NCI-H1105 (cell line): ENCODE measurements at places on chromosomes 11 and 22.

DNA sequence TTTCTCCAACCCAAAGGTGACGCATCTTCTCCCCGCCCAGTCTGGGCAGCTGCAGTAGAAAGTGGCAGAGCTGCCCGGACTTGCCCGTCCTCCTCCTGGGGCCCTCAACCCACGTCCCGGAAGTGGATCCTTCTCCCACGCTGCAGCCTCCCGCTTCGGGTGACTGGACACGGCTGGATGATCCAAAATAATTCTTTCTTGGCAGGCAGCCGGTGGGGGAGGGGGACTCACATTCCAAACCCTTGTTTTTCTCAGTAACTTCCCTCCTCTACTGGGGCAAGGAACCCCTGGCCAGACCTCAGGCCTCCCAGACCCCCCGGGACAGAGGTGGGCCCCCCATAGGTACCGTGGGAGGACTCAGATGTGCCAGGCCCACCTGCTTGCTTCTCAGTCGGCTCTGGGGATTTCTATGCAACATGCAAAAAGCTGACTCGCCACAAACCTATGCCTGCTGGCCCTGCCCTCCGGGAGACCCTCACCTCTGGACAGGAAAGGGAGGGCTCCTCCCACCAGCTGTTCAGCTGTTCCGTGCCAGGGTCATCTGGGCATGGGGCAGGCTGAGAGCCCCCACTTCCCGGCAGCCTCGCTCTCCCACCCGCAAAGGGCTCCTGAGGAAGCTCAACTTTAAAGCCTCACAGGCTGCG, 1.4 kb downstream of the PLXNB2 start:
- peak; percentile 91 for DNase-seq

GRCh38 chr11:79022265-79022664, 418.6 kb downstream of the TENM4 start:
- DNase-seq, result no peak

DNA sequence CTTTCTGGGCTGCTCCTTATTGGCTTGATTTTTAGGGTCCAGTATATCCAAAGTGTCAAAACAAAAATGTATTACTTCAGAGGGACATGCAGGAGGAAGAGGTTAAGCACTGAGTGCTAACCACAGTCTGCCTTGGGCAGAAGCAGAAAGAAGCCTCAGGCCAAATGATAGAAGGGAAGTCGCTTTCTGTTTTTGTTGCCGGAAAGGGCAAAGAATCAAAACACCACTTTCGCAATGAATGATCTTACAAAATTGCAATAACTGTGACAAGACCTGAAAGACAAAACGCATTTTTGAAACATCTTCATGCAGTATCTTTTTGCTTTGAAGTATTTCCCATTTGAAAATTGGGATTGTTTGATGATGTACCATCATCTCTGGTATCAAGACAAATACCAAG, 70.1 kb upstream of the PICALM start:
- no peak for DNase-seq

DNA sequence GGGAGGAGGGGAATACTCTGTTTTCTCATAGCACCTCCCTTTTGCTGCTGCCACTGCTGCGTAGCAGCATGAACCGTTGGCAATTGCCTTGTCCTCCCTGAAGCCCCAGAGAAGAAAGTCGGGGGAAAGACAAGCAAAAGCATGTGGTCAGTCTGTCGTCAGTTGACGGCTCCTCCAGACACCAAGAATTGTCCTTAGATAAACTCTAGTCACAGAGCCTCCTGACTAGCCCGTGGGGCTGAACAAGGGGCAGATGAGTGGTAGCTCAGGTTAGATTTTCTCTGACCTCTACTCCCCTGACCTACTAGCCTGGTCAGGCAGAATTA, 126.4 kb upstream of the HSD17B12 start:
- DNase-seq, result no peak

- no peak for DNase-seq
Measured at GRCh38 chr11:27650988-27651387, 49.3 kb downstream of the BDNF start.

DNA sequence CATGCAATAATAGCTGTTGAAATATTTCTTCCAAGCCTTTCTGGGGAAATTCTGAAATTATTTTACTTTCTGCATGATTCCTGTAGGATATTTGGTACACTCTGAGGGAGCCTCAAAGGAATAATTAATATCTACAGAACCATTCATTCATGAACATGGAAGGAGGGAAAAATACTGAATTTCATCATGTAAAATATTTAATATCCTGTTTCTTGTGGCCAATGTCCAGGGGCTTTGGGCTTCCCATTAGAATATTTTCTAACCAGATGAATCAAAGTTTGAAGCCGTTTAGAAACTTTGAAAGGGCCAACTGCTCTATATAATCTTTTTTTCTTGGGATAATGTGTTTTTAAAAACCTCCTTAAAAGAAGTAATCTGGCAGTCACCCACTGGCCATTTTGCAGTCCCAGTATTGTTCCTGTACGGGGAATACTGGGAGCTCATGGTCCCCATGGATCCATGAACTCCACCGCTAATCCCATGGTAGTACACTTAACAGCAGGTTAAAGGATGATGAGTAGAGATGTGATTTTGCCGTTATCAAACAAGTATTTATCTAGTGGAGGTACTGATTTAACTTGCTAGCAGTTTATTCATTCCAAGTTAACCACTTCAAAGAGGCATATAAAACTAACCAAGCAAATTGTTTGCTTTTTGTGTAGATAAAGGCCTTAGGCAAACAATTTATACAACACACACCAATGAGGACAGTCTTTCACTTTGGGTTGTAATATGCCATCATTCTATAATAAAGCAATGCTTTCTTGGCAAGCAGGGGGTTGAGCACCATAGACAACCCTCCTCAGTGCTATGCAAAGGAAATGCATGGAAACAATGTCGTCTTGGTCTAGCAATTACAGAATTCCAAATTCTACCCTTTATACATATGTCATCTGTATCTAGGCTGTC, 34.5 kb upstream of the BLID start:
- no peak for DNase-seq

- no peak for DNase-seq
Measured at GRCh38 chr11:85889676-85890579, 34.7 kb downstream of the CCDC83 start.

DNA sequence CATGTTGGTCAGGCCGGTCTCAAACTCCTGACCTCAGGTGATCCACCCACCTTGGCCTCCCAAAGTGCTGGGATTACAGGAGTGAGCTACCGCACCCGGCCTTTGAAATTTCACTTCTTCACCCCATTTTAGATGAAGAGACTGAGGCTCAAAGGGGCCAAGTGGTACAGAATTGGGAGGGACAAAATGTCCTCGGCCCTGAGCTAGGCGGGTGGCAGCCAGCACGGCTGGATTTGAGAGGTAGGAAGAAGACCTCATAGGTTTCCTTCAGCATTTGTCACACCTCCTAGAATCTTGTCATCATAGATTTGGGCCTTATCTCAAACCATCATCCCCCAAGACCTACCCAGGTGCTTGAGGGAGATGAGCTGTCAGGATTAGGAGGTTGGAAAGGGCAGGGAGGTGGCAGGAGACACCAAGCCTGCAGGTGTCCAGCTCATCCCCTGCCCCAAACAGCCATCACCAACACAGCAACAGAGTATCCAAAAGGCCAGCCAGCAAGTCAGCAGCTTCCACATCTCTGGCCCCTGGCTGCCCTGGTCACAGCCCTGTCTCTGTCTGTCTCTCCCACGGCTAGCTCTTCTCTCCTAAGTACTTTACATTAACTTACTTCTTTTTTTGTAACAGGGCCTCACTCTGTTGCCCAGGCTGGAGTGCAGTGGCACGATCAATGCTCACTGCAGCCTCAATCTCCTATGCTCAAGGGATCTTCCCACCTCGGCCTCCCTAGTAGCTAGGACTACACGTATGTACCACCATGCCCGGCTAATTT, 11.2 kb upstream of the TMPRSS6 start:
- DNase-seq, result no peak

DNA sequence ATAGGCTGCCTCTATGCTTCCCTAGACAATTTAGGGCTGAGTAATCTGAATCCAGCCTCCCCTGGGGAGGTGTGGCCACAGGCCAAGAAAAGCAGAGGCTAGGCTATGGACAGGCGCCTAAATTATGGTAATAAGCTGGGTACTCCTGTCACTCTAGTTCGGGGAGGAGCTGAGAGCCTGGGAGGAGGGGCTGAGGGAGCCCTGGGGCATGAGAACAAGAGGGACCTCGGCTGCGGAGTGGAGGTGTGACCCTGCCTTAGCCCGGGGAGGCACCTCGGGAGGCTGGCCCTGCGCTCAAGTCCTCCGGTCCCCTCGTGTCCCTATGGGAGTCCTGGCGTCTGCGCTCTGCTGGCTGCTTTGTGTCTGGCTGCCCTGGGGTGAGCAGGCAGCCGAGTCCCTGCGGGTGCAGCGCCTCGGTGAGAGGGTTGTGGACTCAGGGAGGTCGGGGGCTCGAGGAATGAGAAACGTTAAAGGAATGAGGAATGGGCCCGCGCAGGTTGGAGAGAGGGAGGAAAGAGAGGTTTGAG, at the start of gene OTOG:
Gene OTOG, plus strand, starts transcription at position 209 of the 527 bp plus-strand sequence. Its CDS starts 114 bp downstream, at position 323.
- DNase-seq, result peak; percentile 73

GRCh38 chr11:80107415-80107814, 666.6 kb upstream of the TENM4 start:
- no peak for DNase-seq

DNA sequence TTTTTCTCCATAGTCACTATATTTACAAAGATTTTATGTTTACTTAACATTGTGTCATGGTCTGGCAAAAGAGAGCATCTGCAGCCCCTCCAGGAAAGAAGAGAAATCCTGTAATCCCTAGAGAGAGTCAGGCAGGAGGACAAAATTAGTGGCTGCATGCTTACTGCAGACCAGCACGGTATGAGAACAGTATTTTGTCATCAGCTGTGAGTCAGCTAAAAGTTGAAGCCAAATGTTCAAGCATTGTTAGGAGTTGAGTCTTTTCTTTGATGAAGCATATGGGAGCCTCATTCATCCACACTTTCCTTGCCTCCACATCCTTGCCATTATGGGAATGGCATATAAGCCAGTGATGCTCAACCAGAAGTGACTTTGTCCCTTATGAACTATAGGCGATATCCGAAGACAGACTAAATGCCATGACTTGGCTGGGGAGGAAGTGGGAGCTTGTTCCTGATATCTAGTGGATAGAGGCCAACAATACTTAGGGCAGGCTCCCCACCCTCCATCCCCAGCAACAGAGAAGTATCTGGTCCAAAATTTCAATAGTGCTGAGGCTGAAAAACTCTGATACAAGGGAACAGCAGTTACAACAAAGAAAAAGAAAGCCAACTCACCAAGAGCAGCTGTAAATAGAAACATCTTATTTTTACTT, 112.0 kb upstream of the OR5AK2 start:
- no peak for DNase-seq

DNA sequence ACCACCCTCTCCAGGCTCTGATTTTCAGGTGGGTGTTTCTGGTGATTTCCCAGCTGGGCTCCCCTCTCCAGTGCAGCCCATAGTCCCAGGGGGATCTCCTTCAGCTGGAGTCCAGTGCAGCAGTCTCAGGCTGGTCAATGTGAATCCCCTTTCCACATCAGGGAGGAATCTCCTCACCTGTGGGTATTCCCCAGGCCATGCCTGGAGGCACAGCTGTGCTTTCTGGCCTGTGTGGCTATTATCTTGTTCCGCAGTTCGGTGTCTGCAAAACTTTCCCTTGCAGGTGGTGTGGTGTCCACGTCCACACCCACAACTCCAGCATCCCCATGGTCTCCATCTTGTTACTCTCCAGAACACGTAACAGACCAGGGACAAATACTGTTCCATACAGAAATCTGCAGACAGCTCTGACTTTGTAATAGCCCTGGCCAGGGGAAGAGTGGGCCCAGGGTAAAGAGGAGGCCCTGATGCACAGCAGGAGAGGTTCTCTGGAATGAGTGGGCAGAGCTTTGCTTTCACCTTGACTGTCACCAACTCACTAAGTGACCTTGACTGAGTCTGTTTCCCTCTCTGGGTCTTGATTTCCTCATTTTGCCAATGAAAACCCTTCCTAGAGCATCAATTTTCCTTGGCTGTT, 183.2 kb downstream of the CSNK2A3 start:
- no peak for DNase-seq

DNA sequence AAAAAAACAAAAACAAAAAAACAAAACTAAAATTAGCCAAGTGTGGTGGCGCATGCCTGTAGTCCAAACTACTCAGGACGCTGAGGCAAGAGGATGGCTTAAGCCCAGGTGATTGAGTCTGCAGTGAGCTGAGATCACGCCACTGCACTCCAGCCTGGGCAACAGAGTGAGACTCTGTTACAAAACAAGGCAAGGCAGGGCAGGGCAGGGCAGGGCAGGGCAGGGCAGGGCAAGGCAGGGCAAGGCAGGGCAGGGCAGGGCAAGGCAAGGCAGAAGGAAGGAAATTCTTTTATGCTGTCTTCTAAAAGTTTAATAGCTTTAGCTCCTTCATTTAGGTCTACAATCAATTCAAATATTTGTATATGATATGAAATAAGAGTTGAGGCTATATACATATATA, 50.1 kb upstream of the RASSF10 start:
- DNase-seq, result no peak

- no peak for DNase-seq
Measured at GRCh38 chr11:62544581-62545436, 1.8 kb downstream of the AHNAK start.

- DNase-seq, result peak; percentile 69
Measured at GRCh38 chr11:1877211-1878136, 14.2 kb downstream of the PRR33 start.

GRCh38 chr11:66242095-66242765, 26.2 kb upstream of the RAB1B start:
- DNase-seq, result no peak

DNA sequence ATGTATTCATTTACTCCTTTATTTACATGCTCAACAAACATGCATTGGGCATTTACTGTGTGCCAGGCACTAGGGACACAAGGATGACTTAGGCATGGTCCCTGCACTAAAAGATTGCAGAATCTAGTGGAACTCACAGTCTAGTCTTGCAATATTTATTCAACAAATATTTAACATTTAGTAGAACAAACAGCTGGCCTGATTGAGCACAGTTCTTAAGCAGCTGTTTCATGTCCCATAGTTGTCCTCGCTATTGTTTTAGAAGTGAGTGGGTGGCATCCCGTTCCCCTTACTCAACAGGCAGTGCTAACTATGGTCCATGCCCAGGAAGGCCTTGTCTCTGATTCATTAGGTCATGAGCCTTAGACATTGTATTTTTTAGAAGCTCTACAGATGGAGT, 459.9 kb upstream of the CADM1 start:
- no peak for DNase-seq

DNA sequence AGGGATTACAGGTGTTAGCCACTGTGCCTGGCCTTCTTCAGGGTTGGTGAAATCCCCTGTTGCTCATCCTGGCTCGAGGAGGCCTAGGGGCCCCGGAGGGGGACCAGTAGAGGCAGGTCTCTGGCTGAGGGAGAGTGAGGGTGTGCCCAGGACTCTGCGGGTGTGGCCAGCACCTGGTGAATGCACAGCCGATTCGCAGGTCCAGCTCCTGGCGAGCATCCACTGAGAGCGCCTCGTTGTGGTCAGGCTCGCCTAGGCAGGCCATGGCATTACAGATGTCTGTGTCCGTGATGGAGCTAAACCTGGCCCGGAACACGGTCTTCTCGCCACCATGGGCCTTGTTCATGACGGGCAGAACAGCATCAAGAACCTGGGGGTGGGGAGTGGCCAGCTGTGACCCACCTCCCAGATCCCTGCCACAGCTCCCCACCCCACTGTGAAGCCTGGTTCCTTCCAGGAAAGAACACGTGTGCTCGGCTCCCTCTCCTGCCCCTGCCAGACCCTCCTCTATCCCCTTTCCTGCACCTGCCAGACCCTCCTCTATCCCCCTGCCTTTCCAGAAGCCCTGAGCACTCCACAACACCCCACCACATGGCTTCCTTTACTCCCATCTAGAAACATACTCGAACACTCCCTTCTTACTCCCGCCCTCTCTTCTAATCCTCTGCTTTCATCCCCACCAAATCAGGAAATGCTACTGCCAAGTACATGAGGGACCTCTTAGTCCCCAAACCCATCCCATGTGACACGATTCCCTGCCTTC, 12.4 kb downstream of the TOP3B start:
- no peak for DNase-seq
